ENCODE measurements at places on chromosomes 3 and 15.

GRCh38 chr3:71311661-71312046, 271.9 kb downstream of the FOXP1 start:
- no peak for DNase-seq

GRCh38 chr3:4976109-4976508, 3.1 kb upstream of the BHLHE40 start:
- peak; percentile 57 for DNase-seq

DNA sequence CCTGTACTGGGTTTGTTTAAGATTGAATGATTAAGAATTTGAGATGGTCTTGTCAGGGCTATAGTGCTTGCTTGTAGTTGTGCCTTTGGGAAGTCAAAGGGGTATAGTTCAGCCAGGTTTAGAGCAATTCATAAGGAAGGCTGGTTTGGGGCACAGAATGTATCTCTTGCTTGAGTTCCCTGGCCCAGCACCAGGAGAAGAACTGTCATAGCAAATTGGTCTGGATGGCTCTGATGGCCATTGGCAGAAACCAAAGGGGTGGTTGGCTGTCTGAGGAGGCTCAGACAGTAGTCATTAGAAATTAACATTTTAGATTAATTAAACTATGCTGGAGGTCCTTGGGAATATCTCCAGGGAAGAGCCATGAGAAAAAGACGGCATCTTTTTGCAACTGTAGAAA, 25.4 kb upstream of the OTOL1 start:
- no peak for DNase-seq

DNA sequence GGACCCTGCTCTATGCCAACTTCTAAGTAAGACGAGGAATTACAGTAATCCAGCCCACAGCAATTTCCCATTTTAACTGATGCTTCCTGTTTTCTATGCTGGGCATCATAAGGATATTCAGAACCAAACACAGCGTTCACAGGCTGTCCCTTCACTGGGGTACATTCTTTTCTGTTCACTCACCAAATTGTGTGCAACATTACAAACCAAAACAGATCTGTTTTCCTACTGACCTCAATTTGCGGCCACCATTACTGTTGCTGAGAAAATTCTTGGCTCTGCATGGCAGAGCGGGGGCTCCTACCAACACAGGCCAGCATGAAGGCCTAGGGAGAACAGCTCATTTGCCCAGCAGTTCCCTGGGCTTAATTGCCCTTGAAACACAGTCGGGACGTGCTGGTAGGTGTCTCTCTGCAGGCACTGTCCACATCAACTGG, 76.5 kb downstream of the MYO1E start:
- no peak for DNase-seq

GRCh38 chr3:68751888-68752287, 180.5 kb downstream of the TAFA4 start:
- no peak for DNase-seq

DNA sequence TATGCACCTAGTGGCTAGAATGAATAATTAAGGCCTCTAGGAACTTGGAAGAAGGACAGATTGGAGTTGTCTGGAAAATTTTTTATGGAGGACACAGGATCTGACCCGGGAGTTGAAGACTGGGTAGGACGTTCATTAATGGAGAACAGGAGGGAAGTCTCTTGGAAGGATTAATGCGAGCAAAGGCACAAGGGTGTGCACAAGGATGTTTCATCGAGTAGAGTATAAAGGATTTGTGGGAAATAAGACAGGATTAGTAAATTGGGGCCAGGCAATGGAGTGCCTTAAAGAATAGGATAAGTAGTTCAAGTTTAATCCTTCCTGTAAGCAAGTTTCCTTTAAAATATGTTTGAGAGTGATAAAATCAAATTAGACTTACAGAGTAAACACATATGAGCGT, 14.6 kb downstream of the LMOD3 start:
- no peak for DNase-seq

DNA sequence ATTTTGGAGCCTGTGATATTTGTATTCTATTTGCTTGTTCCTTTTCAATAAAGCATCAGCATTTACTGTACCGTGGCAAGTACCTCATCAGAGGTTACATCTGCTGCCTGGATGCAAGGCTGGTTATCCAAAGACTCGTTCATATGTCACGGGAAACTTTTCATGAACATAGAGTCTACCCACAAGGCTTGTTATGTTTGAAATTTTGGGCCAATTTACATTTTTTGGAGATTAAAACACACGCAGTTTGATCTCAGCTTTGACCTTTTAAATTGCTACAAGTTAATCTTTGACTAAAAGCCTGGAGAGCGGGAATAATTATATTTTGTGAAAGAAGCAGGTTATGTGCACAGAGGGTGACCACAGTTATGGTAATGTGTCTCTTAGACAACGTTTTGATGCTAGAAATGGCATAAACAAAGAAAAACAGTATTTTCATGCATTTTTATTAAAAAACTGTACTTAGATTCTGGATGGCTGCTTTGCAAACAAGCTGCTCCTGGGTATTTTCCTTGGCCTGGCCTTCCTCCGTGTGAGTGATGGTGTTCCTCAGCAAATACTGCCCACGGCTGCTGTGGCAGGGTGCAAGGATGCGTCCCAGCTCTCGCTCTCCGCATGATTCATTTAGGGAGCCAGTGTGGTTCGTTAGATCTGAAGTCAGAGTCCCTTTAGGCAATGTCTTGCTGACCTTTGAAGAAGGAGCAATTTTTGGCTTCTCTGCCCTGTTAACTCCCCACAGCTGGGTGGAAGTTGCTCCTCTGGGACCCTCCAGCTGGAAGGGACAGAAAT, 27.1 kb downstream of the CHST2 start:
- no peak for DNase-seq

DNA sequence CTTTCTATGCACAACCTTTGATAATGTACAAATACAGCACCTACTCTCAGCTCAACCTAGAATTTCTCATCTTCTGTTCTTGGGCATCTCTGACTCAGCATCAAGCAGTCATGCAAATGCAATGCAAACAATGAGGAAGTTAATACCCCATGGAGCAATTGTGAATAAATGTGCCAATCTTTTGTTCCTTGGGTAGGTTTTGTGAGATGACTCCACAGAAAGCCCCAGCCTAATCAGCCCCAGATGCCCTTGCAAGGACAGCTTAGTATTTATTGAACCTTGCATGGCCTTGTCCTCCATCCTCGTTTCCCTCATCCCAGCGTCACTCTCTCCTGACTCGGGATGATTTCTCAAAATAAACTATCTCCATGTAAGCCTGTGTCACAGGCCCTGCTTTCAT, 494.7 kb upstream of the NECTIN3 start:
- no peak for DNase-seq

- DNase-seq, result no peak
Measured at GRCh38 chr3:158718490-158719170, 13.6 kb downstream of the RARRES1 start.

DNA sequence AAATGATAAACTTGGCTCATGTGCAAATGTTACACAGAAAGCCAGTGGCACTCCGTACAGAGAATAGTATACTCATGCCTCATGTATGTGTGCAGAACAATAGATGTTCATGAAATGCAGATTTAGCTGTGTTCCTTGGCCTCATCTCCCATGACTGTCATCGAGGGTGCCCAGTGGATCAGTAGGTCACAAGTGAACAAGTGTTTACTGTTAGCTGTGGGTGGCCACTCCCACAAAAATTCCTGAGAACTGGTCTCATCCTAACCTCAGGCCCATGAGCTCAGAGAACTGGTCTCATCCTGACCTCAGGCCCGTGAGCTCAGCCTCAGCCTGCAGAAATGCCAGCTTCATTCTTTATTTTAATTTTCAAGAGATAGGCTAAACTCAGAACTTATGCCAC, 124.1 kb downstream of the GADL1 start:
- no peak for DNase-seq

Measured in activated naive CD4-positive, alpha-beta T cell treated with Interleukin-2 at 50 U/mL for 16 hours (primary cell).